NCI-H187 treated with DMSO at 0.1 percent for 48 hours (cell line): ENCODE measurements at places on chromosomes 6 and 20.

DNA sequence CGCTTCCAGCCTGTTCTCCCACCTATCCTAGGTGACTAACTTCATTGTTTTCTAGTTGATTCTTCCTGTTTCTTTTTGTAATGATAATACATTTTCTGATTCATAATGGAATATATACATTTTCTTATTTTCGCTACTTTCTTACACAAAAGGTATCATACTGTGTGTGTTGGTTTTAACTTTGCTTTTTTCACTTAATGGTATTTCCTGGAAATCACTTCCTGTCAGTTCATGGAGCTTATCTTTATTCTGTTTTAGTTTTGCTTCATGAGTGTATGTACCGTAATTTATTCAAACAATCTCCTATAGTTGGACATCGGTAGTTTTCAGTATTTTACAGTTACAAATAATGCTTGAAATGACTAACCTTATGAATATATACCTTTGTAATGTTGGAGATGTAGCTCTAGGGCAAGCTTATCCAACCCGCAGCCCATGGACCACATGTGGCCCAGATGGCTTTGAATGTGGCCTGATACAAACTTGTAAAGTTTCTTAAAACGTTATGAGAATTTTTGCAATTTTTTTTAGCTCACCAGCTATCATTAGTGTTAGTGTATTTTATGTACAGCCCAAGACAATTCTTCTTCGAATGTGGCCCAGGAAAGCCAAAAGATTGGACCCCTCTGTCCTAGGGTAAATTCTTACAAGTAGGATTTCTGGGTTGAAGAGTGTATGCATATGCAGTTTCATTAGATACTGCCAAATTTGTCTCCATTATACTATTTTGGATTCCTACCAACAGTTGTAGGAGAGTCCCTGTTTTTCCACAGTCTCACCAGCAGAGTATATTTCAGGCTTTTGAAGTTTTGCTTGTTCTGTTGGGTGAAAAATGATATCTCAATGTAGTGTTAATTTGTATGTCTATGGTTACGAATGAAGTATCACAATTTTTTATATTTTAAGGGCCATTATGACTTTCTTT lies 16.7 kb downstream of the TRMT11 start:
- no peak for DNase-seq

DNA sequence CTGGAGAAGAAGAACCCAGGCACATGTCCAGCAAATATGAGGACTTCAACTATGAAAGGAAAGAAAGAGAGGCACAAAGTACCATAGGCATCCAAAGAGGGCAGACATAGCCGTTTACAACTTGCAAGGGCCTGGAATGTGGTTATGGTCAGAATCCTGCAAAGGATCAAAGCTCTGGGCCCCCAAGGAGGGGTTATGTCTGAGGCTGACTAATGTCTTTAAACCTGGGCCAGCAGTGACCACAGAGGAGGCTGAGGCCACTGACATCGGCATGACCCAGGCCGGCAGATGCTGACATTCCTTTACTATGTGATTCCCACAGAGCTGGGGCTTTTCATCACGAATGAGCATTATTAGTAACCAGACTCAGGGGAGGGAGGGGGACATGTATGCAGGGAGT lies 861.1 kb downstream of the DHX35 start:
- DNase-seq: no peak

- no peak for DNase-seq
Observed at GRCh38 chr20:37430778-37431460, 85.0 kb downstream of the SRC start.

DNA sequence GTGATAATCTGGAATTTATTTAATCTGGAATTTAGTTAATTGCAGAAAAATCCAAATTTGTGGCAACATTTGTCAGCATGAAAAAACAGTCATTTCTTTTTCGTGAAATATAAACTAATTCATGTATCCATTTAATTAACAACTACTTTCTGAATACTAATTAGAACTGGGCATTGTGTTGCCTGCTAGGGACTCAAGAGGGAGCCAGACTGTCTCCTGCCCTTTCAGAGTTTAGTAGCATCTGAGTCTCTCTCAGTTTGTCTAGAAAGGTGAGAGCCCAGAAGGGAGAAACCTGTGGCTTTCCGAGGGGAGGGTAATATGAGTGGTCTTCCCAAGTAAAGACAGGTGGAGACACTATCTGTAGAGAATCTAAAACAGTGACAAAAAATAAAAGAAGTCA lies 210.9 kb upstream of the HDDC2 start:
- DNase-seq: no peak

DNA sequence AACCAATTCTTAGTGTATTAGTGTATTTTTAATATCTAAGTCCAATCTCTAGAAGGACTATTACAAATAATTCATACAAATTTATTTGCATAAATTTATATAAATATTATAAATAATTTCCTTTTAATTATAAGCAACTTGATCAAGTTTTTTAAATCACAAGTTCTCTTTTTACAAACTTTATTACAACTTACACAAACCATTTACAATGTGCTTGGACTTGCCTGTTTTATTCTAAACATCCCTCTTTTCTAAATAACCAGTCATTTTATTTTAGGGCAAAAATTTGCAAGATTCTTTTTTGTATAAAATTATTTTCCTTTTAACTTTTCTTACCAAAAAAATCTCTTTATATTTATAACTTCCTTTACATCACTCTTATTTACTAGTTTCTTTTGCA lies 83.5 kb upstream of the SYNCRIP start:
- DNase-seq: no peak

DNA sequence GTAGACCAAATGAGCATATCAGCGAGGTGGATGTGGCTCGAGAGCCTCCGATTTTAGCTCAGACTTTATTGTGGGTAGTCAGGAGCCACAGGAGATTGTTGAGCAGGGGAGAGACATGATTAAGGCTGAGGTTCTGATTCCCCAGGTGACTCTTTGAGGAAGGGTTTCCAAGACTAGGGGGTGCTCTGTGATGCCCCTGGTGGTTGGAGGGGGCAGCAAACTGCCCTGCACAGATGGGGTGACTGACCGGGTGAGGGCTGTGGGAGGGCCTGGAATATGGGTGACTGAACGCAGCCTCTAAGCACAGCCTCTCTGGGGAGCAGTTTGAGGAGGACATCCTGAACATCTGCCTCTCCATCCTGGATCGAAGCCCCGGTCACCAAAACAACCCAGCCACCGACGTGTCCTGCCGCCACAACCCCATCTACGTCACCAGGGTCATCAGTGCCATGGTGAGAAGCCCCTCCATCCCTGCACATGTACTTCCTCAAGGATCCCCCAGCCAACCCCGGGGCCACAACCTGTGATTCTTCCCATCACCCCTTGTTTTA lies 17.0 kb downstream of the TGM6 start:
- DNase-seq: no peak

- no peak for DNase-seq
Observed at GRCh38 chr20:51428401-51429143, 113.9 kb downstream of the NFATC2 start.

DNA sequence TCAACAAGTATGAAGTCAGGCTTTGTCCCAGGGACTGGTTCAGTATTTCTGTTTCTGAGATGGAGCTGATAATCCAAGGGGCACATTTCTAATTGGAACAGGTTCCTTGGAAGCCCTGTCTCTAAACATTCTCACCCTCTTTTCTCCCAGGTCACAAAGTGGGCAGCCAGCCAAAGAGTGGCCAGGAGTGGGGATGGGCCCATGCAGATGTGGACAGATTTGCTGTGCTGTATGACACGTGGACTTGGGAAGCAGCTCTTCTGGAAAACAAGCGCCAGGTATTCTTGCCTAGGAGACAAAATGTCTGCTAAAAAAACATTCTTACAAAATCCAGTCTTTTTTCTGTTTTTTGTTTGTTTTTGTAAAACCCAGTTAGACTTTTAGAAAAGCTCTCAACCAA lies 140.2 kb downstream of the CD164 start:
- DNase-seq: no peak

DNA sequence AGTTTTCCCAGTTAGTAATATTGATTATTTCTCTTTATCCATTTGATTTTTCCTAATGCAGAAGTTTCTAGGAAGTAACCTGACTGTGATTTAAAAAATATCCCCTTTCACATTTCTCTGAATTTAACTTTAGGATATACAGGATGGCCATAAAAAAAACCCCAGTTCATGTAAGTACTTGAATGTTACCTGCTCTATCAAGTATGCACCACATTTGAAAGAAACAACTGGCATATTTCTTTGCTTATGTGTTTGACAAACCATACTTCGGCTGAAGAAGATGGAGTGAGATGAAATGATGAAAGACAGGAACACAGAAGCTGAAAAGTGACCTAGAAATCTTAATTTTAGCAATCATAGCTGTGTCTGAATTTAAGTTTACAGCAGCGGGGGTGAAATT lies 374.0 kb upstream of the NOX3 start:
- DNase-seq: no peak

DNA sequence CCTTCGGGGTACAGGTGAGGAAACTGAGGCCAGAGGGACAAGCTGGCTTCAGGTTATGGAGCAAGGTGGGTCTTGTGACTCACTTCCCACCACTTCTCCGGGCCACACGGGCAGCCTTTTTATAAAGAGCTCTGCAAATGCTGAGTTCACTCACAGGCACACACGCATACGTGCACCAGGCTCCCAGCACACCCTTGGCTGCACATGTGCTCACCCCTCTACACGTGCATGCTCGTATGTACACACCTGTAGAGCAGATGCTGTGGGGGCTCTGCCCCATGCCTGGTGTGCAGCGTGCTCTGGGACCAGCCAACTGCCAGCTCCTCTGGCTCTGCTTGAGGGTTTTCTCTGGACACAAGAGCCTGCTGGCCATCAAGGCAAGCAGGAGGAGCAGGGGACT lies 29.1 kb downstream of the VSTM2L start:
- DNase-seq: no peak

- DNase-seq: no peak
Observed at GRCh38 chr6:499617-500016, 108.1 kb downstream of the IRF4 start.

DNA sequence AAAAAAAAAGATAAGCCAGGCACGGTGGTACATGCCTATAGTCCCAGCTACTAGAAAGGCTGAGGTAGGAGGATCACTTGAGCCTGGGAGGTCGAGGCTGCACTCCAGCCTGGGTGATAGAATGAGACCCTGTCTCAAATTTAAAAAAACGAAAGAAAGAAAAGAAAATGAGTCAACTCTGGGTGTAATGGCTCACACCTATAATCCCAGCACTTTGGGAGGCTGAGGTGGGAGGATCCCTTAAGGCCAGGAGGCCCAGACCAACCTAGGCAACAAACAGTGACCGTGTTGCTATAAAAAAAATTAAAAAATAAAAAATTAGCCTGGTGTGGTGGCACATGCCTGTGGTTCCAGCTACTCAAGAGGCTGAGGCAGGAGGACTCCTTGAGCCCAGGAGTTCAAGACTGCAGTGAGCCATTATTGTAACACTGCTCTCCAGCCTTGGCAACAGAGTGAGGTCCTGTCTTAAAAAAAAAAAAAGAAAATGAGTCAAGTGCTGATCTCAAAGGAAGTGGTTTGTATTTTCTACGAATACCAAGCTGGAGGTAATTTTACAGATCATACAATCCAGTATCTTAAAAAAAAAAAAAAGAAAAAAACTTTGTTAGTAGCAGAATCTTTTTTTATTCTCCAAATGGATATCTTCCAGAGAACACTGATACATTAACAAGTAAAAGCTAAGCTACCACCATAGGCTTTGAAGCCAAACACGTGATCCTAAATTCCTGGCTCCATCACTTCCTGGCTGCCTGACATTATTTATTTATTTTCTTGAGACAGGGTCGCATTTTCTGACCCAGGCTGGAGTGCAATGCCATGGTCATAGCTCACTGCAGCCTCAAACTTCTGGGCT lies 5.7 kb downstream of the COMMD7 start:
- no peak for DNase-seq

- DNase-seq: no peak
Observed at GRCh38 chr6:38151580-38152500, 332.3 kb downstream of the ZFAND3 start.

- DNase-seq: no peak
Observed at GRCh38 chr6:127833336-127833735, 67.5 kb downstream of the THEMIS start.

- no peak for DNase-seq
Observed at GRCh38 chr6:140043762-140044378, 669.4 kb upstream of the CITED2 start.

GRCh38 chr20:44572551-44573500 lies 9.6 kb upstream of the PKIG start:
- DNase-seq: no peak

- no peak for DNase-seq
Observed at GRCh38 chr20:1830240-1830639, 65.0 kb upstream of the SIRPA start.

GRCh38 chr6:166563805-166564204 lies 22.7 kb downstream of the RAMACL start:
- no peak for DNase-seq

- DNase-seq: no peak
Observed at GRCh38 chr6:63579937-63580703, 7.8 kb downstream of the LOC128125822 start.

- DNase-seq: no peak
Observed at GRCh38 chr6:44203955-44204354, 12.8 kb upstream of the MYMX start.

DNA sequence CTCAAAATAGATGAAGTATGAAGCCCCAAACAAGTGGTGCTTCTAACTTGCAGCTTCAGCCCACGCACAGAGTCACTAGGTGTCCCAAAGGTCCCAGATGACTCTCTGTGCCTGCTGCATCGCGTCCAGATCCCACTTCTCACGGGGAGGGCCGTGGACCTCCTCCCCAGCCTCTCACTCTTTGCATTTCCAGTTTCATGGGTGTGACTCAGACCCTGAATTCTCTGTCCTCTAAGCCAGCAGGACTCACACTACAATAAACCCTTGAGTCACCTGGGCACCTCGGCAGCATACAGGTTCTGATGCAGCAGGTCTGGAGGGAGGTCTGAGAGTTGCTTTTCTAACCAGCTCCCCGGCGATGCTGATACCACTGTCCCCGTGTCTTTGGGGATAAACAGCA lies 114.0 kb upstream of the RIN2 start:
- DNase-seq: no peak

- DNase-seq: no peak
Observed at GRCh38 chr6:73471686-73472290, 10.3 kb downstream of the MTO1 start.
